ENCODE measurements at places on chromosomes 3 and 15. TPM values are rescaled to one million over a fixed set of nuclear protein-coding genes. Genes with fewer than 3 reads are reported as not detected.

SEC22A gene
- total RNA-seq, result 19.1 TPM

GUCA1C gene
- not detected for total RNA-seq

WDR82 gene
- 73.6 TPM for total RNA-seq

BTLA gene
- total RNA-seq, result not detected

ENTPD3 gene
- total RNA-seq, result 2.4 TPM

CPA3 gene
- total RNA-seq, result not detected

SKOR1 gene
- not detected for total RNA-seq

IGDCC3 gene
- total RNA-seq, result not detected

ACAA1 gene
- total RNA-seq, result 45.3 TPM

LRRC34 gene
- total RNA-seq, result 1.7 TPM

RLBP1 gene
- total RNA-seq, result not detected

Data from foreskin keratinocyte (primary cell).